Liver (tissue), 10 donors: ENCODE measurements at places on chromosomes 1 and 21. TPM values are rescaled to one million over a fixed set of nuclear protein-coding genes. Genes with fewer than 3 reads are reported as not detected.

DNA sequence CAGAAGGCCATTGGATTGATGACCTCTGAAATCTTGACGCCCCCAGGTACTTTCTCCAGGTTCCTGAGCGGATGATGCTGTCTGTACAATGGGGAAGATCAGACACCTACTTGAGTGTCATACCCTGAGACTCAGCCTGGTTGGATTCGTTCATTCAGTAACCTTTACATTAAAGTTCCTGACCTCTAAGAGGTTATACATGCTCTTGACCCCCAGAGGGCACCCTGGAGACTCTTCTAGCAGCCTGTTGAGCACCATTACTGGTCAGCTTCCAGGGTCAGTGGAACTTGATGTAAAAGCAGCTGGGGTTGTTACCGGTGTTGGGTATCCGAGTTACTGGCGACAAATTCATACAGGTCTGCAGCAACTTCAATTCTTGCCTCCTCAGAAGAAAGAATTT is 114.3 kb upstream of the ZNF678 start:
- H3K27me3 ChIP-seq, result no peaks in the 10 kb centered on the region
- no peak for DNase-seq
- no peaks in the 10 kb centered on the region for H3K36me3 ChIP-seq
- H3K27ac ChIP-seq, result no peak overlapping the region
- H3K4me1 ChIP-seq, result no peaks in the 10 kb centered on the region

DNA sequence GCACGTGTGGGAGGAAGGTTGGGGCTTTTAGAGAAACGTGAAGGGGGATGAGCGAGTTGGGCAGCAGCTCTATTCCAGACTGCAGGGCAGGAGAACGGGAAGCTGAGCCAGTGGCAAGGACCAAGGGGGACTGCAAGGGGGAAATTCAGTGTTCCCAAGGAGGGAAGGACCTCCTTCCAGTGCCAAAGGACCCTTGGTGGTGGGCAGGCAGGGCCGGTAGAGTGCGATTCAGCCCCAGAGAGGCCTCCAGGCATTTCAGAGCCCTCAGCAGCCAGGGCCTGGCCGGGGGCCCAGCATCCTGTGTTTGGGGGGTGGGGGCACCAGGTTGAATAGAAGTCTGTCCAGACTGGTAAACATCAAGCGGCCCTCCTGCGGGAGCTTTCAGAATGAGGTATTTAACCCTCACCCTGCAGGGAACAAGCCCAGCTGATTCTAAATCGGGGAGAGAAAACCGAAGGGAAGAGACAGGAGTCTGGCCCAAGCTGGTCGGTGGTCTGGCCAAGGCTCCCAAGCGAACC is 2.3 kb downstream of the COL9A2 start:
- H3K4me1 ChIP-seq, result peaks cover 21% of the 10 kb centered on the region
- no peaks in the 10 kb centered on the region for H3K27me3 ChIP-seq
- H3K36me3 ChIP-seq, result no peaks in the 10 kb centered on the region
- no peak for DNase-seq

- H3K36me3 ChIP-seq, result no peaks in the 10 kb centered on the region
- no peak for DNase-seq
- peak overlapping the region; percentile 76 for H3K27ac ChIP-seq
- peak overlapping the region; percentile 17 for H3K4me3 ChIP-seq
Measured at GRCh38 chr1:186681121-186681520, 898 bp upstream of the PTGS2 start.

DNA sequence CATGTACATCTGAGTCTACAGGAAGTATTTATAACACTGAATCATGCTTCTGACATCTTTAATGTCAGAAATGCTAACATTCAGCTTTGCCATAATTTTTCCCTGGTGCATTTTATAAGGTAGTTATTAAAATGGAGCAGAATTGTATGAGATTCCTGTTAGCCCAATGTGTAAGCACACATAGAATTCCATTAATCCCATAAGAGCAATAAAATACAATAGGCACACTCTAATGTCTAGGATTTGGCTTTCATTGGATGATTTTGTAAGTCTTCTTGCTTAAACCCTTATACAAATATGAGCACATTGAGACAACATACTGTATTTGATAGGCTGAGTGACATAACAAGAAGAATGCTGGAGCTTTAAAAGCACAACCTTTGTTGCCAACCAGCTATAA is 256.4 kb downstream of the HMCN1 start:
- no peaks in the 10 kb centered on the region for H3K36me3 ChIP-seq
- H3K4me3 ChIP-seq, result no peak overlapping the region
- H3K27me3 ChIP-seq, result no peaks in the 10 kb centered on the region
- H3K4me1 ChIP-seq, result no peaks in the 10 kb centered on the region
- no peak overlapping the region for H3K27ac ChIP-seq

- no peak overlapping the region for H3K4me3 ChIP-seq
- no peaks in the 10 kb centered on the region for H3K4me1 ChIP-seq
- H3K27me3 ChIP-seq, result no peaks in the 10 kb centered on the region
- H3K27ac ChIP-seq, result no peak overlapping the region
- H3K36me3 ChIP-seq, result no peaks in the 10 kb centered on the region
Measured at GRCh38 chr1:97034651-97035050, 313.1 kb downstream of the PTBP2 start.

DNA sequence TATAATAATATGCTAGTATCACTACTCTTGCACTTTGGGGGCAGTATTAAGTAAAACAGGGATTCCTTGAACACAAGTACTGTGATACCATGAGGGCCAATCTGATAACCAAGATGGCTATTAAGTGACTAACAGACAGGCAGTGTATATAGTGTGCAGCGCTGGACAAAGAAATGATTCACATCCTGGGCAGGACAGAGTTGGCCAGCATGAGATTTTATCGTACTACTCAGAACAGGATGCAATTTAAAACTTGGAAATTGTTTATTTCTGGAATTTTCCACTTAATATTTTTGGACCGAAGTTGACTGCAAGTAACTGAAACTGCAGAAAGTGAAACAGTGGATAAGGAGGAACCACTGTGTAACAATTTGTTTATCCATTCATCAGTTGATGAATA is 74.6 kb downstream of the DNTTIP2 start:
- H3K27ac ChIP-seq, result no peak overlapping the region
- no peak for DNase-seq
- no peaks in the 10 kb centered on the region for H3K27me3 ChIP-seq
- no peaks in the 10 kb centered on the region for H3K36me3 ChIP-seq

GRCh38 chr1:194466706-194467105 is 1280.3 kb upstream of the B3GALT2 start:
- H3K36me3 ChIP-seq, result no peaks in the 10 kb centered on the region
- H3K4me1 ChIP-seq, result no peaks in the 10 kb centered on the region
- H3K4me3 ChIP-seq, result no peak overlapping the region
- no peak for DNase-seq

GRCh38 chr1:174990382-174990999 is 9.3 kb upstream of the CACYBP start:
- no peak for DNase-seq
- no peaks in the 10 kb centered on the region for H3K27me3 ChIP-seq
- peak overlapping the region; percentile 81 for H3K4me3 ChIP-seq
- peak overlapping the region; percentile 85 for H3K27ac ChIP-seq
- H3K4me1 ChIP-seq, result peaks cover 7% of the 10 kb centered on the region
- H3K36me3 ChIP-seq, result no peaks in the 10 kb centered on the region

- no peak for DNase-seq
- no peaks in the 10 kb centered on the region for H3K27me3 ChIP-seq
- no peak overlapping the region for H3K4me3 ChIP-seq
- H3K27ac ChIP-seq, result no peak overlapping the region
- H3K36me3 ChIP-seq, result no peaks in the 10 kb centered on the region
Measured at GRCh38 chr1:175892686-175893085, 149.3 kb upstream of the TNR start.

GRCh38 chr21:39390212-39390765 is 41.4 kb upstream of the HMGN1 start:
- peaks cover 24% of the 10 kb centered on the region for H3K36me3 ChIP-seq
- no peak overlapping the region for H3K27ac ChIP-seq
- peaks cover 6% of the 10 kb centered on the region for H3K4me1 ChIP-seq
- no peak overlapping the region for H3K4me3 ChIP-seq
- no peak for DNase-seq

DNA sequence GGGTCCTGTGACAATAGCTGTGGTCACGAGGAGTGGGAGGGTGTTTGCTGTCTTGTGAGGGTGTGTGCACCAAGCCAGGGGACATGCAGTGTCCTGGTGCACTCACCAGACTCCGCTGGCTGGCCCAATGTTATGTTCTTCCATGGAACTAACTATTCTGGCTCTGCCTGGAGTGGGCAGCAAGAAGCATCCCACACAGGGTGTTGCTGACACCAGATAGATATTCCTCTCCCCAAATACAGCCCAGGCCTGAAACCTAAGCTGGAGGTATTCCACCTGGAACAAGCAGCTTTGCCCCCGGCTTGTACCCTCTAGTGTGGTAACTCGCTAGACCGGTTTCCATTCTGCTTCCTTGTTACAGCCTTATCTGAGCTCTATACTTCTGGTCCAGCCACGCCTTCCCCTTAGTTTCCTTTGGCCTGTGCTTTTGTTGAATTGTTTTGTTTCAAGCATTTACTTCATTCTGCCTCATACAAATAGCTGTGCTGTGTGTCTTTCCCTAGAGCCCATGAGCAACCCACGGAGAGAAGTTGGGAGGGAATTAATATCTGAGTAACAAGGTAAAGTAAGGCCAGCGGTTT is 14.7 kb upstream of the LY9 start:
- no peak for DNase-seq
- H3K36me3 ChIP-seq, result no peaks in the 10 kb centered on the region
- no peak overlapping the region for H3K27ac ChIP-seq
- H3K4me3 ChIP-seq, result no peak overlapping the region
- H3K4me1 ChIP-seq, result no peaks in the 10 kb centered on the region

- no peak for DNase-seq
- peaks cover 4% of the 10 kb centered on the region for H3K4me1 ChIP-seq
- no peak overlapping the region for H3K27ac ChIP-seq
- no peaks in the 10 kb centered on the region for H3K27me3 ChIP-seq
- no peak overlapping the region for H3K4me3 ChIP-seq
- peaks cover 11% of the 10 kb centered on the region for H3K36me3 ChIP-seq
Measured at GRCh38 chr21:45998871-45999580, 17.5 kb downstream of the COL6A1 start.

DNA sequence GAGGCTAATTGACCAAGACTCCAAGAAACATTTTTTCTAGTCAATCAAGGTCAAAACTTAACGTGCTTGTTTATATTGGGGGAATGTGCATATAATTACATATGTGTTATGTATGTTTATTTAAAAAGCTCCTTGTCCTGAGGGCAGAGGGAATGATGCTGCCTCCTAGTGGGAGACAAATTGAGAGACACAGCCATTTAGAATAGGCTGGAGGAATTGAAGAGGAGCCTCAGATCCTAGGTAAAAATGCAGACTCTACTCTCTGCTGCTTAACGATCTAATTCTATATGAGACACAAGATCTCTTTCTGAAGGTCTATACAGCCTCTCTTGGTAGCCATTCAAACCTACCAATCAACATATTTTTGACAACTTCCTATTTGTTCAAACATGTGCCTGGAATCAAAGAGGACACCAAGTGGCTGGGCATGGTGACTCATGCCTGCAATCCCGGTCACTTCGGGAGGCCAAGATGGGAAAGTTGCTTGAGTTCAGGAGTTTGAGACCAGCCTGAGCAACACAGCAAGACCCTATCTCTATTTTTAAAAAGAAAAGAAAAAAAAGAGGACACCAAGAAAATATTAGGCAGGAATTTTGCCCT is 136.6 kb upstream of the ZNF648 start:
- no peak overlapping the region for H3K27ac ChIP-seq
- H3K4me3 ChIP-seq, result no peak overlapping the region
- H3K4me1 ChIP-seq, result no peaks in the 10 kb centered on the region
- H3K27me3 ChIP-seq, result no peaks in the 10 kb centered on the region
- H3K36me3 ChIP-seq, result no peaks in the 10 kb centered on the region

DNA sequence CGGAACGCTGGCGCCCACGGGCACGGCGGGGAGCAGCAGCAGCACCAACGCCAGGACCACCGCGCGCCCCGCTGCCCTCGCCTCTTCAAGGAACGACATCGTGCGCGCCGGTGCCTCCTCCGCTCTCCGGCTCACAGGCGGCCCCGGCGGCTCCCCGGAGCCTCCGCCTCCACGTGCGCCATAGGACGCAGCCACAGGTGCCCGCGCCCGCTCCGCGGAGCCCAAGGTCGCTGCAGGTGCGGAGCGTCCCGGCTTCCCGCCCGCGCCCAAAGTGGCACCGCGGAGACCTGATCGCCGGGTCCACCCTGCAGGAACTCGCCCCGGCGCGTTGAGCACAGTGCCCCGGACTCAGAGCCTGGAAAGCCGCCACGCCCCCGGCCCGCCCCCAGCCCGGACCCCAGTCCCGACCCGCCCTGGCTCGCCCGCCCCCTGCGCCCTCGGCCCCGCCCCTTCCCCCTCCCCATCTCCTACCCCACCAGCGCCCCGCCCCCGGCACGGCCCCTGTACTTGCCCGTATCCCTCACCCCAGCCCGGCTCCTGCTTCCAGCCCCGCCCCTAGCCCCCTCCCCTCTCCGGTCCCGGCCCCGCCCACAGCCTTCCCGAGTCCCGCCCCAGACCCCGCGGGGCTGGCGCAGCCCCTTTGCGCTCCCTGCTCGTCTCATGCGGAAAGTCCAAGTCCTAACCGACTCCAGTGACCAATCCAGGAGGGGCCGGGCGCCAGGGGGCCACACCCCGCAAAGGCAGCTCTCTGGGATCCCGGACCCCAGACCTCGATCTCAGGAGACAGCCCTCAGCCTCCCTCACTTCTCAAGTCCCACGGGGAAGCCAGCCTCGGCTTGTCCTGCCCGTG is at the start of gene MEGF6:
Gene MEGF6 (minus strand): TSS at position 339 of the 850 bp plus-strand sequence. CDS start 240 bp downstream, at position 99.
- peak; percentile 74 for DNase-seq
- H3K27ac ChIP-seq, result no peak within 1 kb of the TSS
- peaks cover 5% of the 10 kb centered on the region for H3K4me1 ChIP-seq
- no peaks in the 10 kb centered on the region for H3K27me3 ChIP-seq
- peak within 1 kb of the TSS; percentile 41 for H3K4me3 ChIP-seq

DNA sequence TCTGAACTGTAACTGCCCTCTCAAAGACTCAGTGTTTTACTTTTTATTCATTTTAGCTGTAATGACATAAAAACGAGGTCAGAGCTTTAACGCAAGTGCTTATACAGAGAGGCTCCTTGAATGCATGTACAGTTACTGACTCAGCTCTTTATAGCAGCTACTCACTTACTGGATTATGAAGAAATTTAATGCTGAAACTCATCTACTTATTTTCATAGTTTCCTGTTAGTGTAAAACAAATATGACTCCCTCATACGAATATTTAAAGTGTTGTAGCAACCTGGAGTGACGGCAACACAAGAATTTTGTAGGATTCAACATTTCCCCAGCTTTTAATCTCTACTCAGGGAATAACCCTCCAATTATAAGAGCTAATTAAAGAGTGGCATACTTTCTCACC is 32.7 kb downstream of the ADSS2 start:
- DNase-seq, result no peak
- peaks cover 52% of the 10 kb centered on the region for H3K36me3 ChIP-seq
- no peaks in the 10 kb centered on the region for H3K27me3 ChIP-seq
- no peaks in the 10 kb centered on the region for H3K4me1 ChIP-seq
- no peak overlapping the region for H3K27ac ChIP-seq

GRCh38 chr1:244952280-244952933 is 88.1 kb upstream of the HNRNPU start:
- DNase-seq, result no peak
- no peaks in the 10 kb centered on the region for H3K4me1 ChIP-seq
- no peaks in the 10 kb centered on the region for H3K27me3 ChIP-seq
- H3K36me3 ChIP-seq, result no peaks in the 10 kb centered on the region

Gene ARHGEF16
- polyA plus RNA-seq, result 3.3 TPM

Gene S100A2
- polyA plus RNA-seq, result 0.67 TPM

Gene CFH
- 825 TPM for polyA plus RNA-seq

Gene CHD5
- polyA plus RNA-seq, result not detected

Gene PLA2G2C
- not detected for polyA plus RNA-seq

Gene SLC30A10
- polyA plus RNA-seq, result 18.8 TPM

Gene DYRK3
- polyA plus RNA-seq, result 2.1 TPM
